PC-3 (cell line): ENCODE measurements at places on chromosomes 12 and 14.
A peak's percentile ranks its signal among the peaks of the same experiment; 100 is the strongest.

DNA sequence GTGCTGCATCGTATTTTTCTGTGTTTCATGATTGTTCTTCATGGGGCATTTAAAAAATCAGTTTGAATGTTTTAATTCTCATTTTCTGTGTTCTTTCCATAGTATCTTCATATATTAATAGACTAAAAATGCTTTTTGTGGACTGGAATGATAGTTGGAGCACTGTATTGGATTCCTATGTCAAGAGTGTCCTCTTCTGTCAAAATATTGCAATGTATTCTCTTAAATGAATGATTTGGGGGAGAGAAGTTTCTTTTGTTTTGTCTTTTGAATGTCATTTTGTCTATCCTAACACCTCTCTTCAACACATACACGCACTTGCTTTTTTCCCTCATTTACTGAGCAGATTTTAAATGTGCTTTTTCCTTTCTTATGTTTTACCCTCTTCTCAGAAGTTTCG, 4.7 kb upstream of the EIF2S3B start:
- peak; percentile 25 for DNase-seq

DNA sequence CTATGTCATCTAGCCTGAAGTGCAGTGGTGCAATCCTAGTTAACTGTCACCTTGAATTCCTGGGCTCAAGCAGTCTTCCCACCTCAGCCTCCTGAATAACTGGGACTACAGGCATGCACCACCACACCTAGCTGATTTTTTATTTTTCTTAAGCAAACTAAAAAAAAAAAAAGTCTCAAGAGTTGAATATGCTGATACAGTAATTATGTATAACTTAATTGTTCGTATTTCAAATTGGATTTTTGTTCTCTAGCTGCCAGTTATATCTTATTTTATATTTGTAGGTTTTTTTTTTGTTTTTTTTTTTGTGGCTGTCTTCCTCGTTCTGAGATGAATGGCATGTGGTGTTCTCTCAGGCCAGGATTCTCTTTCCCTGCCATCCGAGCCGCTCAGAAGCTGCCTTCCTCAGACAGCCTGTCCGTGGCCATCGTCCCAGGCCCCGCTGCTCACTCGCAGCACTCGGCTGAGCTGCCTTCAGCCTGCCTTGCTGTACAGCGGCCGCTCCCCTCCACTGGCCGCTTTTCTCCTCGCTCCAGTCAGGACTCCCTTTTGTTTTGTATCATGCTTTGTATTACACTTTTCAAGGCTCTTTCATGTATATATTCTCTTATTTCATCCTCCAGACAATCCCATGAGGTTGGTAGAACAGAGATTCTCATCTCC, 53.3 kb downstream of the WDR20 start:
- DNase-seq: no peak

GRCh38 chr12:12582895-12583303, 20.2 kb upstream of the DUSP16 start:
- DNase-seq: peak; percentile 91

- DNase-seq: no peak
Observed at GRCh38 chr12:22576473-22576872, 32.1 kb upstream of the C2CD5 start.

GRCh38 chr14:58738189-58738836, 100.6 kb downstream of the DACT1 start:
- DNase-seq: peak; percentile 99

DNA sequence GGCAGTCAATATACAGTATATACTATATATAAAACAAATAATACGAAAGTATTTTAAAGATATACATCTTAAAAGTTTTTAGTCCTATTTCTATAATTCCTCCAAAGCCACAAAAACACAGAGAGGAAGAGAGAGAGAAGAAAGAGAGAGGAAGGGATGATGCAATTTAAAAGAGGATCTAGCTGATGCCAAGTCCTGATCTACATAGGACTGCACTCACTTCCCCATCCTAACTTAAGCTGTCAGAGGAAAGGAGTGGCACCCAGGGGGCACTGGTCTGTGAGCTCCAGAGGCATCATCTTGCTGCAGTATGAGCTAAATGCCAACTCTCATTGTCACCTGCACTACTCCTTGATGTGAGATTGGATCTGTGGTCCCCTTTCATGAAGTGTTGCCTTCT, 95.8 kb downstream of the C12orf42 start:
- DNase-seq: no peak

GRCh38 chr12:44372259-44372658, 503.9 kb downstream of the NELL2 start:
- peak; percentile 98 for DNase-seq

GRCh38 chr14:55098561-55098898, 30.5 kb upstream of the LGALS3 start:
- no peak for DNase-seq

GRCh38 chr12:94710933-94711332, 60.6 kb upstream of the TMCC3 start:
- peak; percentile 33 for DNase-seq

DNA sequence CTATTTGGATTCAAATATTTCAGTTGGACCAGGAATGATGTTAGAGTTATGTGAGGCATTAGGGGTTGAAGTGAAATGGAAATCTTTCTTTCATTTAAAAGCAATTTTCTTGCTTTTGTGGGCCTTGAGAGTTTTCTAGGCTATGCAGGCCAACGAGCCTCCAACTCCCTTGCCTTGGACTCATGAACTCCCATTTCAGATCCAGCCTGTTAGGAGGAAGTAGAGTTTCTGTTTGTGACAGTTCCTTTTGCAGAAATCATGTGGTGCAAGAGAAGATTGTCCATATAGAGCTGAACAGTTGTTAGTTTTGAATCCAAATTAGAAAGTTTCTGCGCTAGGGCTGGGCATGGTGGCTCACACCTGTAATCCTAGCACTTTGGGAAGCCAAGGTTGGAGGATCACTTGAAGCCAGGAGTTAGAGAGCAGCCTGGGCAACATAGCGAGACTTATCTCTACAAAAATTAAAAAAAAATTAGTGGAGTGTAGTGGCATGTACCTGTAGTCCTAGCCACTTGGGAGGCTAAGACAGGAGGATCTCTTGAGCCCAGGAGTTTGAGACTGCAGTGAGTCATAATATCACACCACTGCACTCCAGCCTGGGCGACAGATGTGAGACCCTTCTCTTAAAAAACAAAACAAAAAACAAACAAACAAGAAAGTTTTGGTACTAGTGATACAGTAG, 47.3 kb upstream of the MED13L start:
- no peak for DNase-seq

GRCh38 chr14:54148251-54148650, 191.6 kb upstream of the BMP4 start:
- DNase-seq: no peak

- DNase-seq: peak; percentile 39
Observed at GRCh38 chr14:62015243-62015642, 253.0 kb downstream of the SNAPC1 start.

DNA sequence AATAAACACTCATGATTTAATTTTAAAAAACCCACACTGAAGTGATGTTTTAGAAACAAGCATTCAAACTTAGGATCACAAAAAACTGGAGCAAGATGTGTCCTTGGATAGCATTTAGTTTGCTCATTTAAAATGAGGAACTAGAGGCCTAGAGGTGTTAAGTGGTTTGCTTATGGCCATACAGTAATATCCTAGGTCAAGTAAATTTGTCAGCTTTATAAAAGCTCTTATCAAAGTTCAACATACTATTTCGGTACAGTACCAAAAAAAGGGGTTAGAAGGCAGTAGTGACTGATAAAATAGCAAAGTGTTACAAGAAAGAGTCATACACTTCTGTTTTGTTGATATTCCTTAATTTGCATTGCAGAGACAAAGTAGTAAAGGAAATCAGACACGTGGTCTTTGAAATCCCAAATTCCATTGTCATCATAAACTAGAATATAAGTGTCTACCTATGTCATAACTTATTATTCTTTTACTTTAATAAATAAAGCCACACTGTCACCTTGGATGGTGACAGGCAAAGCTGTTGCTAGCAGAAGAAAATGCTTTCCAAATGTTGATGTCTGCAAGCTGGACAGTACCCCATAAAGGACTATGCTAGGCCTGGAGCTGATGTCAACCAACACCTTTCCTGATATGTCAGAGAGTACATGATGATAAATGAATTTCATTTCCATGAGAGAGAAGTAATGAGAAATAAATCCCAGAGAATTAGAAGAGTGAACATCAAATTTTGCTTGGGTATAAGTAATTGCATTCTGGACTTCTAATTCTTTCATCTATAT, 17.6 kb upstream of the SRP54 start:
- no peak for DNase-seq

DNA sequence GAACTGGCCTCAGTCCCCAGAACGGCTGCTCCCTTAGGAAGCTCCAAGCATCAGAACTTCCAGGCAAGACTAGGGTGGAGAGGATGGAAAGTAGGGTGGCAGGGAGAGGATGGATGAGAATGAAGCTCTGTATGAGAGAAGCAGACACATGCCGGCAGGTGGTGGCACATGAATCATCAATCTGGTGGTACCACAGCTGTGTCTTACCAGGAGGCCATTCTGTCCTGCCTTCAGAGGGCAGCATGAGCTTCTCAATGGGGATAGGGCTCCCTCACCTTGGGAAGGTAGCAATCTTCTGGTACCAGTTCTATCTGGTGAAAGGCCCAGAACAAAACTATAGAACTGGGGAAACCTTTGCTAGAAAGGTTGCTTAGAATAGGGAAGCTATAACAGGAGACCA, 55.4 kb upstream of the PYGL start:
- DNase-seq: peak; percentile 33

GRCh38 chr12:88432531-88433490, 147.5 kb downstream of the KITLG start:
- DNase-seq: peak; percentile 37

- no peak for DNase-seq
Observed at GRCh38 chr12:89059721-89060541, 292.4 kb downstream of the DUSP6 start.

GRCh38 chr12:95790033-95790916, at the start of gene NTN4:
Gene NTN4, minus strand, starts transcription at chr12:95790764. Its CDS starts 455 bp downstream, at chr12:95790309.
- peak; percentile 60 for DNase-seq

DNA sequence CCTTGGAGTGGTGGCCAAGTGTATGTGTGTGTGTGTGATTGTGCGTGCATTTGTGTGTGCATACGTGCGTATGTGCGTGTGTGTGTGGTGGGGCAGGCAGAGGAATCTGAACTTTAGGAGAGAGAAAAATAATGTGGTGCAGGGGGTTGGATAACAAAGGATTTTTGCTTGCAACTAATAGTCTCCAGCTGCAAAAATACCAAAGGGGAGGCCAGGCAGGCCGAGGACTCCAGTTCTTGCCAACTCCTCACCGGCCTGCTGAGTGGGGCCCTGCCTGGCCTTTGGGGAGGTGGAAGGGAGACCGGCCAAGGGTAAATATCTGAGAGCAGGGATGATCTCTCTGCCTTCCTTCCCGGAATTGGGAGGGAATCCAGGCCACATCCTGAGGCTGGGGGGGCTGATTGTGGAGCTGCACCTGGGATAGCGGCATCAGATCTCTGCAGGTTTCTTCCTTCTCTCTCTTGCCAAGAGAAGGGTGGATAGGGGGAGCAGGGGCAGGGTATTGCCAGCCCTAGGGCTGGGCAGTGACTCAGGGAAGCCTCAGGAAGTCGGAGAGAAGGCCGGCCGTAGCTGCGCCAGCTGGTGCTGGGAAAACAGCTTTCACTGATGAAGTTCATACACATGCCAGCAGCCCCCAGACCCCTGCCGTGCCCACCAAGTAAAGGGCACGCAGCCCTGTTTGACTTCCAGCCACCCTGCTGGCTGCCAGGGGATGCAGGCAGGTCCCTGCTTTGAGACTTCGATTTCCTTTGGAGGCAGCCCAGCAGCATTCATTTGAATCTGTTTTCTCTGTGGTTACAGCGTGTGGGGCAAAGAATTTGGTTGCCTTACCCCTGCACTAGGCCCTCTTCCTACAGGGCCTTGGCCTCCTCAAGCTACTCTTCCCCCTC, 4.6 kb upstream of the LRP1-AS start:
- peak; percentile 81 for DNase-seq

- no peak for DNase-seq
Observed at GRCh38 chr12:113022563-113023297, 33.8 kb upstream of the DTX1 start.

DNA sequence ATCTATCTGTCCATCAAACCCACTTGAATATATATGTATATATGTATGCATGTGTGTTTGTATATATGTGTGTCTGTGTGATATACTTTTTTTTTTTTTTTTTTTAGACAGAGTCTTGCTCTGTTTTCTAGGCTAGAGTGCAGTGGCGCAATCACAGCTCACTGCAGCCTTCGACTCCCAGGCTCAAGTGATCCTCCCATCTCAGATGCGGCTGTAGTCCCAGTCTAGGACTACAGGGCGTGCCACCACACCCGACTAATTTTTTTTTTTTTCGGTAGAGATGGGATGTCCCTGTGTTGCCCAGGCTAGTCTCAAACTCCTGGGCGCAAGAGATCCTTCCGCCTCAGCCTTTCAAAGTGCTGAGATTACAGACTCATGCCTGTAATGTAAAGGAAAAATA, 13.0 kb upstream of the APOBEC1 start:
- DNase-seq: no peak

GRCh38 chr12:95959107-95959506, 16.0 kb downstream of the AMDHD1 start:
- DNase-seq: peak; percentile 49

DNA sequence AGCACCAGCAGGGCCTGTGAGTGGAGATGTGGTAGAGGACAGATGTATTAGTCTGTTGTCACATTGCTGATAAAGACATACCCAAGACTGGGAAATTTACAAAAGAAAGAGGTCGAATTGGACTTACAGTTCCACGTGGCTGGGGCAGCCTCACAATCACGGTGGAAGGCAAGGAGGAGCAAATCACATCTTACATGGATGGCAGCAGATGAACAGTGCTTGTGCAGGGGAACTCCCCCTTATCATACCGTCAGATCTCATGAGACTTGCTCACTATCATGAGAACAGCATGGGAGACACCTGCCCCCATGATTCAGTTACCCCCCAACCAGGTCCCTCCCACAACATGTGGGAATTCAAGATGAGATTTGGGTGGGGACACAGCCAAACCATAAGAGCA, 361.9 kb downstream of the VRK1 start:
- DNase-seq: no peak

- DNase-seq: no peak
Observed at GRCh38 chr12:2973566-2973965, 14.4 kb downstream of the TEAD4 start.

DNA sequence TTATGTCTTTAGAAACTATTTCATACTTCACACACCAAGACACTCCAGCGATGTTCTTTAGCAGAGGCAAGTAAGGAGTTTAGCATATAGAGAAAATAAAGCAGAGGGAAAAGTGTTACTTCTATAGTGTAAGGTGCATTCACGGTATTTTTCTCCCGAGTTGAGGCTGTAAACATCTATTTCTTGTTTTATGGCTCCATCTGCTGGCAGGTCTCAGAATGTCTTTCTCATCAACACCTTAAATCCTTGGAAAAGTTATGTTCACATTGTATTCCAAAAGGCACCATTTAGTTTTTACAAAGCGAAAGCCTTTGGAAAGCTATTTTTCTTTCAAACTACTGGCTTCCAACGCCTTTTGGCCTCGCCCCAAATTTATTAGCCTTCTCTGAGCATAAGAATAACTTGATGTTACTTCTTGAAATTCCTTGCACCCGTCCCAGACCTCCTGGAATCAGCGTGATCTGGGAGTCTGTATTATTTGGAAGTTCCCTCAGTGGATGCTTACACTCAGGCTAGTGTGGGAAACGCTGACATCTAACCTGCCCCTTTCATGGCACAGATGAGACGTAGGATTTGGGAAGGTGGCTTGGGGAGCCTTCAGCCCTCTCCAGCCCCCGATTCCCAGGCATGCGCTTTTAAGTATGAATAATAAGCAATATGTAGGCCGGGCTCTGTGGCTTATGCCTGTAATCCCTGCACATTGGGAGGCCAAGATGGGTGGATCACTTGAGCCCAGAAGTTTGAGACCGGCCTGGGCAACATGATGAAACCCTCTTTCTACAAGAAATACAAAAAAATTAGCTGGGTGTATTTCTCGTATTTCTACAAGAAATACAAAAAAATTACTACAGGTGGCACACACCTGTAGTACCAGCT, 1.9 kb upstream of the PIWIL1 start:
- DNase-seq: peak; percentile 48
